ENCODE measurements at places on chromosomes 7 and 10.

GRCh38 chr7:986766-987751, 4.1 kb downstream of the CYP2W1 start:
- no peak for DNase-seq

GRCh38 chr10:5530412-5530806, 5.6 kb downstream of the CALML3 start:
- DNase-seq: no peak

DNA sequence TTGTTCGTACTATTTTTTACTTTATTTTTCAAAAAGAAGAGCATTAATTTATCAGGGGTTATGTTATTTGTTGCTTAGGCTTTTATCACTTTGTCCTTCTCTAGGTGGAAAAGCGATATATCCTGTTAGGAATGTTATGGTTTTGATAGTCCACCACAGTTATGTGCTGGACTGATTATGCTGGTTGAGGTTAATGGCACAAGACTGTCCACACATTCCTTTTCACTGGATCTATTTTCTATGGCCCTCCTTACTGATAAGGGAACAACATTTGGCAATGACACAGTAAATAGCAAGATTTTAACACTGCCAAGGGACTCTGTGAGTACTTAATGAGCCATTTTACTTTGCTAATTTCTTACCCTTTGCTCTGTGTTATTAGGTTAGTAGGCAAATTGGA, 1212.3 kb downstream of the NXPH1 start:
- DNase-seq: no peak

- peak; percentile 76 for DNase-seq
Observed at GRCh38 chr10:85319826-85320225, 991.4 kb downstream of the CCSER2 start.

GRCh38 chr7:100022621-100023020, 7.2 kb downstream of the ZKSCAN1 start:
- no peak for DNase-seq

DNA sequence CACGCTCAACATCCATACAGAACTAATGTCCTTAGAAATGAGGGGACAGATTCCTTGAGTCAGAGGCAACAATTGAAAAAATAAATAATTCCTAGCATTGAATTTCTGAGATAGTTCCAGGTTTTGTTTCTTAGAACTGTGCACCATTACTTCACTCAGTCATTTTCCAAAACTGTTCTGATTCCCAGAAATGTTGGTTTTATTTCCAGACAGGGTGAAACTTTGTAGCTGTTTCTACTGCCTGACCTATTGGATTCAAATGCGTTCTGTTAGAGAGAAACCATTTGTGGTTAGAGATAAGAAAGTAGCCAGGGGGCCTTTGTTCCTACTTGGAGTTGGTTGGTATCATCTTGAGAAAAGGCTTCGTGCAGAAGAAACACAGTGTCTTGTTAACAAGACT, 8.1 kb upstream of the DEPP1 start:
- DNase-seq: no peak

DNA sequence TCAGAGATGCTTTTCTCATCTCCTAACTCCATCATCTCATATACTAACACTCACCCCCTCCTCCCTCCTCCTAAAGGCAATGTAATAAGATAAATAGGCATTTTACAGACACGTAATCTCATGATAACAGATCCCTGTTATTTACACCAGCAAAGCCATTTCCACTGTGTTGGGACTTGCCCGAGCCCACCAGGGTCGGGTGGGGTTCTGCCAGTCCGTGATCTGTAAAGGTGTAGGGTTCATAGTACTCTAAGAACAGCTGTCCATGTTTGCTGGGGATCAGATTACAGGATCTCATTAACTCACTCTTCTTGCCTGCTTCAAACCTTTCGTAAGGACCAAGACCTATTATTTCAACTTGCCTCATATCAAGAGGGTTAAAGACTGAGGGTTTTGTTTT, 172.4 kb downstream of the FZD1 start:
- no peak for DNase-seq

GRCh38 chr10:114172216-114172615, 1.8 kb downstream of the CCDC186 start:
- no peak for DNase-seq

GRCh38 chr7:151429560-151430331, 10.2 kb downstream of the CRYGN start:
- no peak for DNase-seq

DNA sequence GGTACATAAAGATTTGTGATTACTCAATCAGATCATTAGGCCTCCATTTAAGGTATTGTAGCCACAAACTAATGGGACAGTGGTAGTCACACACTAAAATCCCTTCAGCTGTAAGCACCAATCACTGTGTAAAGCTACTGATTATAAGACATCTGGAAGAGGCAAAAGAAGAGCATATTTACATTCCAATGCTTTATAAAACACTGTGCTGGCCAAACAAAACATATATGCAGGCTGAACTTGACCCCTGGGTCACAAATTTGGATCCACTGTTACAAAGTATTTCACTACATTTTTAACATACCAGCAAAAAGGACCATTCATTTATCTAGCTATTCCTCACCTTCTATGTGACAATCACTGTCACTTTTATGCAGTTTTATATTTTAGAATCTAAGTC, 41.4 kb upstream of the ANLN start:
- DNase-seq: no peak

GRCh38 chr10:77873536-77874380, 52.8 kb downstream of the DLG5 start:
- no peak for DNase-seq

DNA sequence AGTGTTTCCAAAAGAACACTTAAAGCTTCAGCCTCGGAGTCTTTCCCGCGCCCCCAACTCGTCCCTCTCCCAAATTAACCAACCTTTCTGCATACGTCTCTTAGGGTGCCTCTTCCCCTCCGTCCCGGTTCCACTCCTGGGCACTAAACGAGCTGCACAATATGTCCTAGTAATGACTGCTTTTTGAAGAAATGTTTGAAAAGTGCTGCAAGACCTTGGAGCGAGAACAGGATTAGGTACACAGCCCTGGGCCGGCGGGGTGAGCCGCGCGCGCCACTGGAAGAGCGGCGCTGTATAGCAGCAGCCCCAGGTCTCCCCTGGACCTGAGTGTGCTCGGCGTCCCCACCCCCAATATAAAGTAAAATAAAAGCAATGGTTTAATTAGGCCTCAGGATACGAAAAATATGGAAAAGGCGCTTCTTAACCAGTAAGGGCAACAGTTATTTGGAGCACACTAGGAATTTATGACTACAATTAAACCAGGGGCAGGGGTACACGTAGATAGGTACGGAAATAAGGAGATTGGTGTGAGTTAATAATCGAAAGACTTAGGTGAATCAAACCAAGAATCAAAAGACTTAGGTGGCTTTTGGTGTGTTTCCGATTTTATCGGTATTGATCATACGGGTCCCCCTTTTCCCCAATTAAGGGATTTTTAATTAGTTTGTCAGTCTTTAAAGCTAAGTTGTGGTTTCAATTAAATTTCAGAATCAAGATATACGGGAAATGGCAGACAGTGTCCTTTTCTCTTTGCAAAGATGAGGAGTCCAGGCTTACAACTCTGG, 1.9 kb downstream of the TET1 start:
- peak; percentile 57 for DNase-seq

GRCh38 chr7:148790131-148790726, 91.5 kb downstream of the CUL1 start:
- DNase-seq: no peak
